ENCODE measurements at places on chromosomes 7 and 10.

GRCh38 chr10:22986771-22987542, 59.1 kb downstream of the ARMC3 start:
- no peak for DNase-seq

- no peak for DNase-seq
These were observed 5.7 kb upstream of the GLCCI1 start for GRCh38 chr7:7962851-7963250.

DNA sequence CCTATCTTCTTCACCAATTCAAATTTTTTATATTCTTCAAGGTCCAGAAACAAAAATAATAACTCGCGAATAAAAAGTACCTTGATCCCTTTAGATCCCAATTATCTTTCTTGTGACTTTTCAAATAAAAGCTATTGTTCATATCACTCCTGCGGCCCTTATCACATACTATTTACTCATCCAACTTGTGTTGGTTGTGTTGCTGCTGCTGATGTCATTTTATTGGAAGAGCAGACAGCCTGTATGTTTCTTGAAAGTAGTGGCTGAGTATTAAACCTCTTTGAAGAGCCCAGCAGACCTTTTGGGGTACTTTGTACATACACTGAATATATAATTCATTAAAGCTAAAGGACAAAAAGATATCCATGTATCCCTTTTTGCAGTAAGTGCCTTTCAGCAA, 231.7 kb downstream of the CTNNA3 start:
- no peak for DNase-seq

DNA sequence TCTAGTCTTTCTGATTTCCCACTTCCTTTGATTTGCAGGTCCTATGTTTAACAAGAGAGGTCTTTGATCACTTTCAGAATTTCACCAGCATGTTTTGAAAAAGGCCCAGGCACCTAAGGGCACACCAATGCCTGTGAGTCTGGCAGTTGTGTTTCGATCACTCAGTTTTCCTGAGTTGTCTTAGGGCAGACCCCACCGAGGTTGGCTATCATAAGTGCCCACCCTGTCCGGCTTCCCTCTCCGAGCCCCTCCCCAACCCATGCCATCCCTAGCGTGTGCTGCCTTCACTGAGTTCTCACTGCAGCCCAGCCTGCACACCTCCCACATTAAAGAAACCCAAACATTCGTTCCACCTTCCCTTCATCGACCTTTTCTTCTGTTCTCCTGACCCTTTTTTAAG, 257.9 kb downstream of the GRID1 start:
- DNase-seq, result no peak

DNA sequence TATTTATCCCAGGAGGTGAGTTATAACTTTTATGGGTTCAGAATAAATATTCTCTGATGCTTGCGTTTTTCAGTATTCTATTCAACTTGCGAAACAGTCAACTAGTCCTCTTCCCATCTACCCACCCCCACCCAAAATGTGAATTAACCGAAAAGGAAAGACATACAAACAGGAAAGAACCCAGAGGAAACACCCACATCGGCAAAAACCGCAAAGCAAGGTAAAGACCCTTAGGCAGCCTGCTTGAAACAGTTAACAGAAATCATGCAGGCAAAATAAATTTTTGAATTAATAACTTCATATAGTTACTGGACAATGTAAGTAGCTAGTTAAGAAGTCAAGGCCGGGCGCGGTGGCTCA, 5.4 kb downstream of the ZC3HAV1 start:
- DNase-seq, result no peak

- no peak for DNase-seq
These were observed 35.3 kb downstream of the VSTM4 start for GRCh38 chr10:49080071-49080470.

DNA sequence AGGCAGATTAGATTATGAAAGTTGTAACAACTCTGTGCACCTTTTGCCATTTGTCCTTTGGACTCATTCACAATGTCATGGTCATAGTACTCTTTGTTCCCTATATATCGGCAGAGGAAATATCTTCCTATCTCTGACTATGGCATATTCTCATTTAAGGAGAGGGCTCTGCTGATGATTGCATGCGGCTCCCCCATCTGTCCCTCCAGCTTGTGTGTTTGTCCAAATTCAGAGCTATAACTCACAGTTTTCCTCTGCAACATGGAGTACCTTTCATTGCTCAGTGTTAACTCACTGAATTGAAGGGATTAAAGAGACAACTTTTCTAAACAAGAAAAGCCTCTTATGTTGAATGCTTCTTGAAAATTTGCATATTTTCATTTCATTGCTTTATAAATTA, 145.5 kb downstream of the OTUD1 start:
- DNase-seq, result no peak

DNA sequence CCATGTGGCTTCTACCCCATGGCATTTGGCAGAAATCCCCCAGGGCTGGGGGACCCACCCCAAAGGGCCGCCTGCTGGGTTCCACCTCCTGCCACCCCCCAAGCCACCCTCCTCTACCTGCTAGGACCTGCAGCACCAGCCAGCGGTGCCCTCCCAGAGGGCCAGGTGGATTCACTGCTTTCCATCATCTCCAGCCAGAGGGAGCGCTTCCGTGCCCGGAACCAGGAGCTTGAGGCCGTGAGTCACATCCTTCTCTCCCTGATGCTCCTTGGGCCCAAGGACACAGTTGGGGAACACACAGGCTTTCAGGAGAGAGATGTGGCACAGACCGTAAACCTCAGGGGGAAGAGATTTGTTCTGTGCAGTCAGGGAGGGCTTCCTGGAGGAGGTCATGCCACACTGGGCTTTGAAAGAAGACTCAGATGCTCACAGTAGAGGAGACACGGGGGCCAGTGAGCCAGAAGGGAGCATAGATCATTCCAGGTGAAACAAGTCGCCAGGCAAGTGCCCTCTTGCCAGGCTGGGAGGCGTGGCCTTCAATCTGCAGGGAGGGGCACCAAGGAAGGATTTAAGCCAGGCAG, 11.5 kb upstream of the SH2B2 start:
- no peak for DNase-seq

GRCh38 chr7:66258409-66258808, 53.3 kb downstream of the TPST1 start:
- no peak for DNase-seq

DNA sequence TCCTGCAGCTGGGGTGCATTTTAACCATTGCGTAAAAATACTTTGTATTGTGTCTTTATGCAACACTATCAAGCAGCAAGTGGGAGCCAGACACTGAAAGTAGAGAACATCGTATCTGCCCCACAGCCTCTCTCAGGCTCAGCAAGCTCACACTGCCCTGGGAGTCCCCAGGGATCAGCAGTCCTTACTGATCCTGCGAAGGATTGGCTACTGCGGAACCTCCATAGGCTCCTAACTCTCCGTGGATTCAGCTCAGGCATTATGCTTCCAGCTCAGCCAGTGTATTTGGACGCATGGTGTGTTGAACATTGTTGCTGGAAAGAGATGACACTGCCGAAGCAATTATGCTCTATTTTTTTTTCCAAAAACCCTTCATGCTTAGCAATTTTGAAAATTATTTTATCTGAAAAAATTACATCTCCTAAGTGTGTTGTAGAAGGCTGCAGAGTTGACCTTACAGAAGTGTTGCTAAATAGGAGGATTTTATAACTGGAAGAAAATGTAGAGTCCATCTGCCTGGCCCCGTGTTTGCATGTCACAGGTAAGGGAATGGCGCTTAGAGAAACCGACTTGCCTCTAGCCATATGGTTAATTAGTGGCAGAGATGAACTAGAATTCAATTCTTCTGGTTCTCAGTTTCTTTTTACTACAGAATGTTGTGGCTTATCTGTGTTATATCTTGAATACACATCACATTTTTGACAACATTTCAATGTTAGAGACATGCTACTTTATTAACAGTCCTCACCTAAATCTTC, 276.4 kb upstream of the COBL start:
- DNase-seq, result no peak

- no peak for DNase-seq
These were observed 17.1 kb upstream of the TMEM120A start for GRCh38 chr7:76011442-76011861.

- DNase-seq, result no peak
These were observed 42.8 kb downstream of the GLI3 start for GRCh38 chr7:42194238-42194637.

DNA sequence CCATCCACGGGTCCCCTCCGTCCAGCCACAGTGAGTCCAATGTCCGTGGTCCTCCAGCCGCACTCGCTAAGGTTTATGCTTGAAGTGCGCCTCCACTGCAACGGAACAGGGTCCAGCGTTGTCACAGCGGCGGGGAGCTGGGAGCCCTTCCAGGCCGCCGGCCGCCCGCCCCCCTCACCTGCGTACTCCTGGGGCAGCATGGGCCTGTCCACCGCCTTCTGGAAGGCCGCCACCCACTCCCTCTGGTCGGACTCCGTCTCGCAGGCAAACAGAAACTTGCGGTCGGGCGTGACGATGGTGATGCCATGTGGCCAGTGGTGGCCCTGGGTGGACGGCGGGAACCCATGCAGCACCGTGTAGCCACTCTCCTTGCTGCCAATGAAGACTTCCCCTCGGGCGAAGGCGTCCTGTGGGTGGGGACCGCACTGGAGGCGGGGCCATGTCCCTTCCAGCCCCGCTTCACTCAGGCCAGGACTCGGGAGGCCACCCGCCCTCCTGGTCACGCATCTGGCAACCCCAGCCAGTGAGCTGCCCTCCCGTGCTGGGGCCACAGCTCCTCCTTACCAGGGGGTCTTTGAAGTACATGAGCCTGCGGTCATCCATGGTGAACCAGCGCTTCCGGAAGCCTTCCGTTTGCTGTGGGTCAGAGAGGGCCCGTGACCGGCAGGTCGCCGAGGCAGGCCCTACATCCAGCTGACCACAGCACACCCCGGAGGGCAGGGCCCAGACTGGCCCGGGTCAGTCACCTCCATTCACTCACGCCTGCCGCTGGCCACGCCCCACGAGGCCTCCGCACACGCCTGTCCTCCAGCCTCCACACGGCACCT, 22.7 kb downstream of the GET4 start:
- DNase-seq, result no peak

- no peak for DNase-seq
These were observed 164.8 kb upstream of the SLC25A13 start for GRCh38 chr7:96486681-96487080.

GRCh38 chr7:27179503-27180430, 5.3 kb downstream of the HOXA11 start:
- DNase-seq, result peak; percentile 34

DNA sequence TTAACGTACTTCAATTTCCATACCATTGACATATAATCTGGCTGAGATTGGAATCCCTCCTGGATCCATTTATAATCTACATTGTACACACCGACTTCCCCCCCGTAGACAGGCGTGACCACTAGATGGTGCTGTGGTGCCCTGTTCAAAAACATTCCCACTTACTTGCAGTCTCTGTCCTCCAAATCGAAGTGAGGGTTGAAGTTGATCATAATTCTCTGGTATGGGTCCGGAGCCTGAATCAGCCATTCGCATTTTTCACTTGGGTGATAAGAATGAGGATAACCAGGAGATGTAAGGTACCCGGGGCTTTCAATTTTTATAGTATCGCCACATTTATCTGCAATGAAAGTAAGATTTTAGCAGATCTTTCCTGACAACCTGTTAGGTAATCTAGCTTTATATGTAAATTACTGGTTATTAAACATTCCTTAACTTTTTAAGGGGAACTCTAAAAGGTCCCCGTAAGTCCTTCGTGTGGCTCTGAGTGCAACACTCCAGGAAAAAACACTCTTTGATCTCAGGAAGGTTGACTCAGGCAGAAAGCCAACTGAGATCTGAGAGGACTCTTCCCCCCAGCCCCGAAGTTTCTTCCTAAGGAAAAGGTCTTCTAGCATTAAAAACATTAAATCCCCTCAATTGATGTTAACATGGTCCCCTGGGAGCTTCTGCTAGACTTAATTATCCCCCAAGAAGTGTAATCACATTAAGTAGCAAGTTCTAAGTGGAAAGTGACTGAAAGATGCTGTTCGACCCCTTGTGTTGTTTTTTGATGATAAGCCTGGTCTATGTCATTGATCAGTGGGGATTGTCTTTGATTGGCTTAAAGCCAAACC, 3.7 kb downstream of the NRP1 start:
- DNase-seq, result peak; percentile 64

DNA sequence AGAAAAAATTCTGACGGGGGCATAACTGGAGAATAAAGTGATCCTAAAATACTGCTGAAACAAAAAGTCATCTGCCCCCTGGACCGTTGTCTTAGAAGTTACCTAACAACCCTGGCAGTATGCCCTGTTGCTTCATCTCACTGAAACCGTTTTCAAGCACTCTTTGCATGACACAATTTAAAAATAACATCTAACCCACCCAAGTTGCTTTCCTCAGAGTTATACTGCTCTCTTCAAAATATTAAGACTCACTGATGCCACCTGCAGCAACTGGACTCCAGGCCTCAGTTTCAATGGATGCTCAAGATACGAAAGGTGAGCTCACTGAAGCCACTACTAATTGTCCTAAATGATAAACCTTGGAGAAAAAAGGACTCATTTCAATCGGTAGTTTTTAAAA, 57.4 kb downstream of the CDK6 start:
- DNase-seq, result no peak

- DNase-seq, result no peak
These were observed 81.7 kb downstream of the HDAC9 start for GRCh38 chr7:18577096-18577771.

- no peak for DNase-seq
These were observed 221.4 kb downstream of the BICC1 start for GRCh38 chr10:58734116-58734515.

DNA sequence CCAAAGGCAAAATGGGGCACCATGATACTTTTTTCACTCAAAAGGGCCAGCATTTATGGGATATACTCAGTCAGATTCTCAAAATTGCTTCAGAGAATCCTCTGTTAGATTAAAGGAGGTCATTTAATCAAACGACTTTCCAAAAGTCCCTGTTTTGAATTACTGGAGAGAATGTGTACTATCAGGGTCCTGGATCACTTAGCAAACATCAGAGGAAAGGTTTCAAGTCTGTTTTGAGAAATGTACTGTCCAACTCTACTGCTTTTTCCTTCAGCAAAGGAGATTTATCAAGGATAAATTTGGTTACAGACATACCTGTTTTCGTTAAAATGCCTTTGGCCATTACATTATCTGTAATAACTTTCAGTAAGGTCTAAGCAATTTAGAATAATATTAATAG, 340.9 kb downstream of the GFRA1 start:
- DNase-seq, result no peak

DNA sequence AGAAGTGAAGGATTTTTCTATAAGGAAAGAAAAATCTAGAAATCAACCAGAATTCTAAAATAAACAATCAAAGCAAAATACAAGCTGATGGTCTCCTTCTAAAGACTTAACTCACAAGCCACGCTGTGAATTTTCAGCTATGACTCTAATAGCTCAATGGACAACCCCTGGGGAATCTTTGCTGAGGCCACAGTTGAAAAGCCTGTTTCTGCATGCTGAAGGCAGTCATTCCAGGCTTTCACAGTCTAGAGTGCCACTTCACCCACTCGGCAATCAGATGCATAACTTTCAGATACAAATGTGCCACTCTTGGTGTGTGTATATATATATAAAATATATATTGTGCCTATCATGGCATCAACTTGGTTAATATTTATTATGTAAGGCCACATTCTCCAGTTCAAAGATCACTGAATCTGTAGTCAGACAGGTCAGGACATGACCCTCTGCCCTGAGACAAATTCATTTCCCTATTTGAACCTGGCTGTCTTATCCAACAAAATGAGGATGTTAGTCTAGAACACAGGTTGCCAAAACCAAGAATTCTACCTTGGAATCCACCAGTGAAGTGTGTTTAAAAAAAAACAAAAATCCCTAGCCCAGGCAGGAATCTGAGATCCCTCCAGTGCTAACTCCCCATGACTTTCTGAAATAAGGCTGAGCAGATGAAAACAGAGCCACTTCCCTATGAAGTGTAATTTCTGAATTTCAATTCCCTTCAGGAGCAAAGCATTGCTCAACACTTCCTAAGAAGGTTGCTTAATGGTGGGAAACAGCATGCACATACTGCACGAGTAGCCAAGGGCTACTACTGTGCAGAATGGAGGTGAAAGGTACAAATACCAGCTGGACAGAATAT, 9.9 kb downstream of the LIPA start:
- no peak for DNase-seq

All from activated T-helper 9 cell treated with anti-CD3 and anti-CD28 coated beads, Interleukin-2, amount 50 U/mL, for 16 hours (primary cell).